Posterior cingulate gyrus (tissue), 11 donors: ENCODE measurements at places on chromosomes 11 and 22.
A peak's percentile ranks its signal among the peaks of the same experiment; 100 is the strongest.

- DNase-seq: no peak
These were observed 33.4 kb downstream of the KCNQ1OT1 start for GRCh38 chr11:2666401-2666741.

DNA sequence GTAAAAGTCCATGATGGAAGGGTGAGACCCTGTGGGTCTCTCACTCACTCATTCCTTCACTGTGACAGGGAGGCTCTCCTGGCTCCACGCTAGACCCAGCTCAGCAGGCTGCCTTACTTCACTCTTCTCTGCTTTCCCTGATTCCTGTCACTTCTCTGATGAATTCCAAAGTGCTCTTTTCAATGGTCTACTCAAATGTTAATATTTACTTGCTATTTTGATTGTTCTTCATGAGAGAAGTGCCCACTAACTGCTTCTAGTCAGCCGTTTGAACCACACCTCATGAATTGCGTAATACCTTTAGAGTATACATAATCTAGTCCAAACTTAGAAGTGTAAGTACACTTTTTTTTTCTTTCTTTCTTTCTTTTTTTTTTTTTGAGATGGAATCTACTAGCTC is 1350.2 kb upstream of the RAG2 start:
- no peak for DNase-seq

DNA sequence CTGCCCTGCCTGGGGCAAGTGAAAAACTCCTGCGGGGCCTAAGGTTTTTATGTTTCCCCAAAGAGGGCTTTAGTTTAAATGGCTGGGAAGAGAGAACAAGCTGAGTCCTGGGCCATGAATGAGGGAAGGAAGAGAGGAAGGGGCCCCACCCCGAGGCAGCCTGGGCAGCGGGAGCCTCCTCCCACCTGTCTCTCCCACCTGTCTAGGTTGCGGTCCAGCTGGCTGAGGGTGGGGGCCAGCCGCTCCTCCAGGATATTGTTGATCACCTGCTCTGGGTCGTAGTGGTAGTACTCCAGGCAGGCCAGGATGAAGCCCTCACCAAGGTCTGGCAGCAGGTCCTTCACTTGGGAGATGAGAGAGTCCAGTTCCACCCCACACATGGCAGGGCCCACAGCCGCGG is 34.6 kb downstream of the UQCR10 start:
- no peak for DNase-seq

- DNase-seq: no peak
These were observed 52.5 kb upstream of the PRSS23 start for GRCh38 chr11:86747801-86748200.

GRCh38 chr11:120172054-120172911 is 34.4 kb upstream of the TRIM29 start:
- peak; percentile 96 for DNase-seq

GRCh38 chr11:92396133-92396532 is 171.5 kb downstream of the FAT3 start:
- DNase-seq: no peak

GRCh38 chr11:44176546-44177213 is 81.2 kb downstream of the EXT2 start:
- DNase-seq: no peak

GRCh38 chr22:43553451-43554258 is 141.8 kb downstream of the MPPED1 start:
- DNase-seq: no peak

- no peak for DNase-seq
These were observed 82.0 kb downstream of the SLC1A2 start for GRCh38 chr11:35337136-35337913.

DNA sequence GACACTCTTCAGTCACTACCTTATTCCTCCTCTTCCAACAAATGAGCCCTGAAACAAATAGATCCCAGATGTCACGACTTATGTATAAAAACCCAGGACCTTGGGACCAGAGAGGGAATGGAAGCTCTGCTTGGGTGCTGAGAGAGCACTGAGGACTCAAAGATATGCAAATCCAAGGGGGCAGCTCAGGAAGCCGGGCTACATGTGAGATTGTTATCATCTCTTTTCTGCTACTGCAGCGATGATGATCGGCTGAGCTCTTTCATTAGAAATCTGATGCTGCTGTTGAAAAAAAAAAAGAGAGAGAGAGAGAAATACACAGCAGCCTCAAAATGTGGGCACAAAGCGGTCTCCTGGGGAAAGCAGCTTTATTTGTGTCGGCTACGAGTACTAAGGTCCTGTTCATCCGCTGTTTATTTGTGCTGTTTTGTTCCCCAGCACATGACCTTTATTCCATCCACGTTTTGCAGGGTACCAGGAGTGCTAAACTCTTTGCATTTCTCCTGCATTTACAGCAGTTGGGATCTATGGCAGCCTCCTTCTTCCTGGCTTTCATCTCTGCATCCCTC is 120.2 kb downstream of the TRIM29 start:
- DNase-seq: peak; percentile 26

DNA sequence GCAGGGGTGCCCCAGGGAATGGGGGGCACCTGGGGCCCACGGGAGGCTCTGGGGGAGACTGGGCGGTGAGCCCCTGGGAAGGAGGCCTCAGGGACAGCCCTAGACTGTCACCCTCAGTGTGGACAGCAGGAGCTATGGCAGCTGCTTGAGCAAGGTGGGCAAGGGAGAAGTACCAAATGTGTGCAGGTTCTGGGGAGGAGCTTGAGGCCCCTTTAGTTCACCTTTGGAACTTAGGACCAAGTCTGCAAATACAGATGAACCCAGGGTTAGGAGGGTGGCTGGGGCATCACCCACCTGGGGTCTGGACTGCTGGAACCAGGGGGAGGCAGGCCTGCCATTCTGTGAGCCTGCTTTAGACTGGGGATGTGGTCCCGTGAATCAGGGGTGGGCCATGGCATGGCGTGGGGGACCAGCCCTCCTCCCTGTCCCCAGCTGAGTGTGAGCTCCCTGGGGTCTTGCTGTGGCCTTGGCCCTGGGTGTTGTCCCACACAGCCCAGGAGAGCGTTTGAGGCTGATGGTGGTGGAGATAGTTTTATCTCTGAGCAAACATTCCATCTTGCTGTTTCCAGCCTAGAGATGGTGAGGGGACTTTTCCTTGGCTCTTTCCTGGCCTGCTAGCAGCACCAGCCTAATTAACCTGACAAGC is 122.3 kb downstream of the KCNQ1 start:
- no peak for DNase-seq

GRCh38 chr11:114017723-114018122 is 41.8 kb upstream of the ZBTB16 start:
- no peak for DNase-seq
